ENCODE measurements at places on chromosomes 5 and 9. TPM values are rescaled to one million over a fixed set of nuclear protein-coding genes. Genes with fewer than 3 reads are reported as not detected.

DNA sequence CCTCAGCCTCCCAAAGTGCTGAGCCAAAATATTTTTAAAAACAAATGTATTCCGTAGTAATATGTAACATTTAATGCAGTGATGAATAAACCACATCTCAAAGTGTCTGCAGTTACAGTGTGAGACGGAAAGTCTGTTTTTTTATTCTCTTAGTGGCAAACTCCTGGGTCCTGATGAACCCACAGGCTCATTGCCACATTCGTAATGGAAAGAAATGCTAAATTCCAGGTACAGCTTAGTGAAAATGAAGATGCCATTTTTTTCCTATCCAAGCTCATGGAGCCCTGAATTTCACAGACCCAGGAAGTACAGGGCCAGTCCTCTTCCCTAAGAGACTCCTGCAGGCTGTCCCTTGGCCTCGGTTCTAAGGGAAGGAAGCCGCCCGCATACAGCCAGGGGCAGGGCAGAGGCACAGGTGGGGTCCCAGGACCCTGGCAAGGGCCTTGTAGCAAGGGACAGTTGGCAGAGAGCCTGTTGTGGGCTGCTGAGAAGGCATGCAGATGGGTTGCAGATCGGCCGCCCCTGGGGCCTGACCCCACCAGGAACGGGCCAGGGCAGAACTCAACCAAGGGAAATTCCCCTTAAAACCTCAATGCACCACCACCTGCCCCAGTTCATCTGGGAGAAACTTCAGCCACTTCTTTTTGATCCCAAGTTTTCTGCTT is 36.2 kb downstream of the IPPK start:
- no peak for DNase-seq

GRCh38 chr9:136482046-136482792 is 621 bp downstream of the SEC16A start:
- DNase-seq, result no peak

The FAM221B gene
- total RNA-seq, result not detected

DNA sequence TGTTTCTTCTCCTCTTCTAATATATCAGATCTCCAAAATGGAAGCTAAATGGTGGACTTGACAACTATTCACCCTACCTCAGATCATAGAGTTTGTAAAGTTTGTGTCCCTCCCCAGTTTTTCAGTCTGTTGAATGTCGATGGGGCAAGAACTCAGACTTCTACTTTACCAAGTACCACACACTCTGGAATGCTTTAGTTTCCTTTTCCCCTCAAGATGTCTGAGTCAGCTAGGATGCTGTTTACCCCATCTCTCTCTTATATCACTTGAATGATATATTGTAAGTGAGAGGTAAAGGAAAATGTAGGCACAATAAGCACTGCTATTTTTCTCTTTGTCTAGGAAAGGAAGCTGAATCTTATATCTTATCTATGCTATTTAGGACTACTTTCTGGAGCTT is 25.9 kb upstream of the TAL2 start:
- no peak for DNase-seq

The CCL19 gene
- total RNA-seq, result not detected

DNA sequence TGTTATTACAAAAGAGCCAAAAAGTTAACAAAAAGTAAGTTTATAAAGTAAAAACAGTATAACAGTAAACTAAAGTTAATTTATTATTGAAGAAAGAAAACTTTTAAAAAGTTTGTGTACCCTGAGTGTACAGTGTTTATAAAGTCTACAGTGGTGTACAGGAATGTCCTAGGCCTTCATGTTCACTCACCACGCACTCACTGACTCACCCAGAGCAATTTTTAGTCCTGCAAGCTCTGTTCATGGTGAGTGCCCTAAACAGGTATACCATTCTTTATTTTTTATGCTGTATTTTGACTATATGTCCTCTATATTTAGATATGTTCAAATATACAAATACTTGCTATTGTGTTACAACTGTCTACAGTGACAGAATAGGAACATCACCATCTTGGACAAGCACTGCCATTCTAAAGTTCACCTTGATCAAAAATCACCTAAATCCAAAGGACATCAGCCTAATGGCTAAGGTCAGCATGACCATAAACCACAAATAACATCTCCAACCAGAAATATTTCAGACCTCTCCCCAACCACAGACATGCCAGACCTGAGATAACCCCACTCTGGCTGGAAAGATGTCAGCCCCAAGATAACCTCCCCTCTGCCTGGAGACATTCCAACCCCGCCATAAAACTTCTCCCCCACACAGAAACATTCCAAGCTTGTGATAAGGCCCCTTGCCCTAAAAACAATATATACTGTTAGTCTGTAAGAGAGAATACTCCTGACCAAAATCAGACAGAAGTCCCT is 56.1 kb downstream of the AGXT2 start:
- DNase-seq, result peak; percentile 27

DNA sequence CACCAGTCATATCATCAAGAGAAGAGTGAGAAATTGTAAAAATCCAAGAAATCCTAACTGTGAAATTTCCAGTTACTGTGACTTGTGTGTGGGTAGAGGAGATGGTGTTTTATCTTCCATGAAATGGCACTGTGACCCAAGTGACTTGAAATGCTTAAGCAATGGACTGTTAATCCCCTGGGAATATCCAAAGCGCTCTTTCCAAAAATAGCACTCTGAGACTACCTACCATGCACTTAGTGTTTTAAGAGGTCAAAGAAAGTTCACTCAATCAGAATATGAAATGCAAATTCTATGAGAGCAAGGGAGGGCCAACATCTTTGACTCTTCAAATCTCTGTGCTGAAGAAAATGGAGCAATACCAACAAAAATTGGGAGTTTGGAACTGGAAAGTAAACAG is 244.0 kb downstream of the GABRB2 start:
- no peak for DNase-seq

- peak; percentile 57 for DNase-seq
Observed at GRCh38 chr5:6780802-6781391, 67.7 kb downstream of the TENT4A start.

DNA sequence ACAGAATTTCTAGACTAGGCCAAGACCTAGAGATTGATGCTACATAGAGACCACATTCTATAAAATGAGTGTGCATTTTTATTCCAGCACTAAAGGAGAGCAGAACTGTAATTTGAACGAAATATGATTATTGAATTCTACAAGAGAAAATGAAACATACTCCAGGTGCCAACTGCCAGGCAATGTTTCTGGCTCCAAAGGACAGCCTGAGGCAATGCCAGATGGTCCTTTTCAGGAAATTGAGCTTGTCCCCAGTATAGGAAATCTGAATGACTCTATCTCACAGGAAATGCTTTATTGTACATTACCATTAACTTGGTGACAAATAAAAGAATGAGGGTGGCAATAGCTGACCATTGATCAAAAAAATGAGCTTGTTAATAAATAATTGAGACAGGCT is 28.8 kb upstream of the RASGRF2 start:
- no peak for DNase-seq

DNA sequence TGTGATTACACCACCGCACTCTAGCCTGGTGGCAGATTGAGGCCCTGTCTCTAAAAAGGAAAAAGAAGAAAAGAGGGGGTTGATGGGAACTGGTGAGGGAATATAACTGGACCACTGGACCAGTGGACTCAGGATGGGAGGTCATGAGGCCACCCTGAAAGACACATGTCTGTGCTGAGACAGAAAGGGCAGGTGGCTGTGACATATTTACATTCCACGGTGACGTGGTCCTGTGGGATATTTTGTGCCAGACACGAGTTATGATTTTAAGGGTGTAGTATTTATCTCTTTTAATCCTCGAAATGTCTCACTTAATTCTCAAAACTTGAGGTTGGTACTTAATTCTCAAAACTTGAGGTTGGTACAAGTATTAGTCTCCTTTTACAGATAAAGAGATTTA is 32.9 kb downstream of the LHX2 start:
- no peak for DNase-seq

GRCh38 chr5:109707531-109707930 is 17.8 kb downstream of the MAN2A1 start:
- DNase-seq, result no peak

- no peak for DNase-seq
Observed at GRCh38 chr5:137090151-137090550, 409.0 kb downstream of the SPOCK1 start.

DNA sequence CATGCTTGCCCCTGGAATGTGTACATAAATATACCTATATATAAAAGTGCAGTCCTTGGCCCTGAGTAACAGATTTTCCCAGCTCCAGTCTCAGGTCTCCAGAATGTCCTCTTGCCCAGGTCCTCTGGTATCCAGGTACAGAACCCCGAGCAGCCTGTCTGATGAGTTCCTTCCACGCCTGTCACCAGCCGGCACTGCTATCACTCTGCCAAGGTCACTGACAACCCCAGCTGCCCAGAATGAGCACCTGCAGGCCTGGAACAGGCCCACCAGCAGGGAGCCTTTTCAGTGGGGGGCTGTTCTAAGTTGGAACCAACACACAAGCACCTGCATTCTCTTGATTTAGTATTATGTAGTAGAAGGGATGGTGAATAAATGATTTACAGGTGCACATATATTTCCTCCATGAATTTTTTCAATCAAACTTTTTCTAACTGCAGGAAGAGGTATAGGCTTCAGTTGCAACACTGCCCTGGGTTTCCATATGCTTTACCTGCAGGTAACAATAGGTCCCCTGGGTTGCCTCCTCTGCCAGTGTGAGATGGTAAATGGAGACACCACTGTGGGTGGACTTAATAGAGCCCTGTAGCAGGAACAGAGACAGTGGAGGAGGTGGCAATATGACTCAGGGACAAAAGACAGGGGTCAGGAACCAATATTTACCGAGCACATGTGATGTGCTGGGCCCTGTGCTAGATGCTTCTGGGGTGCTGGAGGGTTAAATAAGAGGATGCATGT is 291.9 kb downstream of the SPOCK1 start:
- DNase-seq, result no peak

DNA sequence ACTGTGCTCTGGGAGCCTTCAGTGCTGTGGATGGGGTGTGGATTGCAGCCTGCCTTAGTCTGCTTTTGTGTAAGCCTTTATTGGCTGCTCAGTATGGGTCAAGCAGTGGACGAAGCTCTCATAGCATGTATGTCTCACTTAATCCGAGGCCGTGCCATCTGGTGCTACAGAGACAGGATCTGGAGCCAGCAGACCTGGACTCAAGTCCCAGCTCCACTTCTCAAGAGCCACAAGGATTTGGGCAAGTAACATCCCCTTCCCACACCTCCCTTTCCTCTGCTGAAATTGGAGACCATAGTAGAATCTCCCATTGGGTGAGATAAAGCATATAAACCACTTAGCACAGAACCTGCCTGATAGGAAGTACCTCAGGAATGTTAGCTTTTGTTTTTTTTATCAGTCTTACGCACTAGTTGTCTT is 23.4 kb upstream of the LECT2 start:
- DNase-seq, result no peak

Measured in H4 (cell line).